EL (cell line): ENCODE measurements at places on chromosomes 7 and 10.

DNA sequence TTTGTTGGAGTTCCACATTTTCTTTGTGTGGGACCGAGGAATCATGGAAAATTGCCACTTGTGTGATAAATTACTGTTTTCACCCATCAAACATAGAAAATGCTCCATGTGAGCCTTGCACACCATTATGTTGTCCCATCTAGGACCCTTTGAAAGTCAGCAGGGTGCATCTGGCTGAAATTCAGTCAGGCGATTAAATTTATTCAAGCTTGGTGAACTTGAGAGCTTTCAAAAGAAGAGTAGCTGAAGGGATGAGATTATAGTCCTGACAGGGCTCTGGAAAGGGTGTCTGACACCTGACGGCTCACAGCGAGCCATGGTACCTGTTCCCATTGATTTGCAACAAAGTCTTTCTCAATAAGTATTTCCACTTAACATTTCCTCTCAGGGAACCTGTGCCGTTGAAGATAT, 399.7 kb upstream of the ETV1 start:
- no peak for DNase-seq

GRCh38 chr10:33174674-33175434, 159.6 kb downstream of the NRP1 start:
- DNase-seq, result no peak

GRCh38 chr10:133235265-133235855, 2.3 kb upstream of the VENTX start:
- no peak for DNase-seq

- DNase-seq, result peak; percentile 70
Observed at GRCh38 chr7:36448781-36449379, 59.2 kb downstream of the ANLN start.

DNA sequence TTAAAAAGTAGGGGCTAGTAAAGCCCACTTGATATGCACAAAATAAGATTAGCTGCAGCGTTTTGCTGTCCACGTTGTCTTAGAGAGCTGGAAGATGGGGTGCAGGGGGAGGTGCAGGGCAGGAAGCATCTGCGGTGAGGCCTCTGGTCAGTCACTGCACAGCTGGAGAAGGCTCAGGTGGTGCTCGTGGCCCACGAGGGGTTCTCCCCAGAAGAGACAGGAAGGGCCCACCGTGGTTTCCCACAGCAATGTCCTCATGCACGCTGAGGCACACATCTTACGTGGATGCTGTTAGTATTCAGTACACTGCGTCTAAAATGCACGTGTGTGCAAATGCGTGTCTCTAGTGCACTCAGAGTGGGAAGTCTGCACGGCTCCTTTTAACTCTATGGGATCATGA, 582.1 kb downstream of the PTPRN2 start:
- no peak for DNase-seq

- no peak for DNase-seq
Observed at GRCh38 chr7:74284781-74285259, 4.4 kb upstream of the CLIP2 start.

DNA sequence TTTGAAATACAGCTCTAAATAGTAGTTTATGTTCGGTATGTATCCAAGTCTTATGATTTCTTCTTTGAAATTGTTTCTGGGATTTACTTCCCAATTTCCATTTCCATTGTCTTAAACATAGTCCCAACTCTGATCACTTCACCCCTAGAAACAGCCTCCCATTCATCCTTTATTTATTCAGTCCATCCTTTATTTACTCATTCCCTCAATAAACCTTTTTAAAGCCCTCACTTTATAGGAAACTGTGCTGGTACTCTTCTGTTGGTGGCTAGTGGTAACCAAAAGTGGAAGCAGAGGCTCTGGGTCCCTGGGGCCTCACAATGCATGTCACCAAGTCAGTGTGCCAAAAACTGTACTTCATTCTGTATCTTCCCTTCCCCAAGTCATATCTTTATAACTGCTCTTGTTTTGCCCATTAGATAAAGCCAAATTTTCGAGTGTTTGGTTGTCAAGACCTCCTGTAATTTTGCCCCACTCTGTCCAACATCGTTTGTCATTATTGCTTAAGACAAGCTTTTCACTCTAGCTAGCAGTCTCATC, 3.9 kb upstream of the EPC1 start:
- DNase-seq, result no peak
